ENCODE measurements at places on chromosomes 3 and 15.

DNA sequence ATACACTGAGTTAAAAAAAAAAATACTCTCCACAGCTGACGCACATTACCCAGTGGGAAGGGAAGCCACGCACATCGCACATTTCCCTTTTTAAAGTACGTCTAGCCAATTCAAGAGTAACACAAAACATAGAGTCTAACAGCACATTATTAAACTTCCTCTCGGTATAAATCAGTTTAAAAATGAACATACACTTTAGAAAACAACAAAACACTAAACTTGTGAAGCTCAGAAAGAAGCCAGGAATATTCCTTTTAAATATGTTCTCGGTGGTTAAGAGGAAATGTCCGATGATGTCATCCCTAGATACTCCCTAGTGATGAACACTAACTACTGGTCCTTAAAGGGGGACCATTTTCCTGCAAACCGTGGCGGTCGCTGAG lies 721 bp downstream of the MYEF2 start:
- no peak for DNase-seq

GRCh38 chr3:13046569-13047274 lies 26.5 kb downstream of the IQSEC1 start:
- no peak for DNase-seq

GRCh38 chr3:13078163-13078905 lies 5.1 kb upstream of the IQSEC1 start:
- DNase-seq = no peak

DNA sequence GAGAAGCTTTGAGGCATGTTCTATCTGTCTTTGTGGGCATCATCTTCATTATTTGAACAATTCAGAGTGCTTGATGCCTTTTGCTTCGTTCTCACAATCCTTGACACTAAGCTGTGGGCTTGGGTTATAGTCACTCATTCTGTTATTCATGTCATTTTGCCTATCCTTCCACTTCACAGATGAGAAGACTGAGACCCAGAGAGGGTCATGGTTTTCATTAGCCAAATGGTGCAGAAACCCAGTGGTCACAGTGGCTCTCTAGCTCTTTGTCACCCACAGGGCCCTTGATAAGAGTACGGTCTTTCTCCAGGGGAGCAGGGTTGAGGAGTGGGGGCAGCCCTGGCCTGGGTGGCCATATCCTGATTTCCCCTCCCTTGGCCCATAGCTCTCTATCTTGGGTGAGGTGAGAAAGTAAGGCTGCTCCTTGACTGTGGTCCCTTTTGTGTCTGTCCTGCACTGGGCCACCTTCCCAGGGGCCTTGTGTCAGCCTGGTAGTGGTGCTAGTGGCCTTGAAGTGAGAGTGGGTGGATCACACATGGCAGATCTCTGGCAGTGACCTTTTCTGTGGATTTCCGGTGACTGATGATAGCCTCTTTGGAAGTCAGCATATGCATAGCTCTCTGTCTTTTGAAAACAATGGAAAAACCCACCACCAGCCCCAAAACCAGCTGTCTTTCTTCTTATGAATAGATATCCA lies 130.1 kb downstream of the IGF1R start:
- no peak for DNase-seq

GRCh38 chr15:90757461-90757860 lies 40.3 kb downstream of the BLM start:
- no peak for DNase-seq

- no peak for DNase-seq
Observed at GRCh38 chr3:156831006-156831405, 4.9 kb downstream of the LEKR1 start.

GRCh38 chr3:194773771-194774455 lies 88.2 kb downstream of the FAM43A start:
- DNase-seq = no peak

- DNase-seq = no peak
Observed at GRCh38 chr15:58398071-58398470, 33.7 kb upstream of the LIPC start.

DNA sequence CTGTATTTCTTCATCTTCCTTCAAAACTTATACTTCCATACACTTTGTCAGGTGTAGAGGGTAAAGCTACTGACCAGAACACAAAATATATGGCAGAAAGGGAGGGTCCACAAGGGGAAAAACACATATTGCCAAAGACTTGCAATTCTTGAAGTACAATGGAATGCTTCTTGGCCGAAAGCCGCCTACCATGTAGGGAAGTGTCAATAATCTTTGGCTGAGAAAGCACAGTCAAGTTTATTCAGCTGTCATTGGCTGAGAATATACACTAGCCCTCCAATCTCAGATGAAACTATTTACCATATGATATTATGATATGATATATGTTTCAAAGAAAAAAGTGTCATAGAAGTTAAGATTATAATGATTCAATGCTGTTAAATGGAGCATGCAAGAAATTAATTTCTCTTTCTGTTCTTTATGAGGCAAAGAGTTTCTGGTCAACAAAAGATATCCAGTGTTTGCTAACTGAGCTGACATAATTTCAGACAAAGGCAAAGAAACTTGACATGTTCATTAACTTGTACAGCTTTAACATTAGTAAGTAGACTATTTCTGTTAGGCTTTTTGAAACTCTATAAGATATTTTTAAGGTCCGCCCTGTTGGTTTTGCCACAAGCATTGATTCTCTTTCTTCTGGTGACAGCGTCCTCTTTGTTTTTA lies 89.0 kb upstream of the LPP start:
- DNase-seq = no peak

GRCh38 chr15:58562135-58562534 lies 130.3 kb downstream of the LIPC start:
- no peak for DNase-seq

GRCh38 chr3:139261754-139262586 lies 81.8 kb upstream of the MRPS22 start:
- DNase-seq = no peak

- no peak for DNase-seq
Observed at GRCh38 chr3:47685037-47685436, 96.7 kb downstream of the SMARCC1 start.

GRCh38 chr15:85003593-85004312 lies 22.1 kb downstream of the PDE8A start:
- DNase-seq = no peak

GRCh38 chr15:89016549-89017041 lies 71.7 kb upstream of the ABHD2 start:
- DNase-seq = no peak

All from AG04449 (cell line).